Thyroid gland (tissue), 4 donors: ENCODE measurements at places on chromosomes 7 and 10. TPM values are rescaled to one million over a fixed set of nuclear protein-coding genes. Genes with fewer than 3 reads are reported as not detected.

DNA sequence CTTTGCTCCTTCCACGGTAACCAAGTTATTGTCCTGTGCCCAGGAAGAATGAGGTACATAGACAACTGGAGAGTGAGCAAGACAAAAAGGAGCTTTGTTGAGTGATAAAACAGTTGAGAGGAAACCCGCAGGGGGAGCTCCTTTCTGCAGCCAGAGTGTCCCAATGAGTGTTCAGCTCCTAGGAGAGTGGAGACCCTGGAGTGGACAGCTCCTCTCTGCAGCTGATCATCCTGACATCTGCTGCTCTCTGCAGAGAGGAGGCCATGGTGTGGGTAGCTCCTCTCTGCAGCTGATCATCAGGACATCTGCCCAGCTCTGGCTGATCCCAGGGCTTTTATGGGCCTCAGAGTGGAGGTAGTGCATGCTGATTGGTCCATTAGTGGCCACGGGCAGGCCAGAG lies 53.4 kb upstream of the PCDH15 start:
- H3K4me3 ChIP-seq: no peak overlapping the region
- H3K27ac ChIP-seq: no peak overlapping the region
- no peaks in the 10 kb centered on the region for H3K36me3 ChIP-seq
- DNase-seq: no peak

DNA sequence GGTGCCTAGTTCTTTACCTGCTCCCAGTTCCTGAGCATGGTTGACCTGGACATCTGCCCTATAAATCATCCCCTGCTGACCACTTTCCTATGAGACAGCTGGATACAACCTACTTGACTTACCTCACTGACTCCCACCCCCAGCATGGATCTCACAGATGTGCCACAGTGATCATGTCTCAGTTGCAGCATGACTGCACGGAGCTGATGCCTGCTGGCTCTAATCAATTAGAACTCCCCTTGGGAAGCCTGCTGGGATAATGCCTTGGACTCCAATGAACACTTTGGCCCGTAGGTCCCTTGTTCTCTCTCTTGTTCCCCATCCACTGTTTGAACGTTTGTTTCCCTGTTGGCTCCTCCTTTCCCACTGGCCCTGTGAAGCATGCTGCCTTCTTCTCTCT lies 271.2 kb upstream of the IGFBP3 start:
- H3K27me3 ChIP-seq: no peaks in the 10 kb centered on the region
- DNase-seq: no peak
- no peak overlapping the region for H3K4me3 ChIP-seq
- no peaks in the 10 kb centered on the region for H3K36me3 ChIP-seq

DNA sequence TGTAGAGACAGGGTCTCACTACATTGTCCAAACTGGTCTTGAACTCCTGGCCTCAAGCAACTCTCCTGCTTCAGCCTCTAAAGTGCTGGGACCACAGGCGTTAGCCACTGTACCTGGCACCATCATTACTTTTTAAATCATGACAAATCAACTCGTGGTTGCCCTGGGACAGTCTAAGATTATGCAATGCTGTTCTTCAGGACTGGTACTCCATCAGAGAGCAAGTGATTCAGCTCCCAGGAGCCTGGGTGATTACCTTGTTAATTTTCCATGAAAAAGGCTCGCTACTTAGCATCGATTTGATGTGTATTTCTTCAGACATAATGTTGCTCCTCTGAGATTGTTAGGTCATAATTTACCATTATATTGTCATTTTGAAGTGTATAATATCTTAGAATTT lies 158.9 kb upstream of the STEAP4 start:
- H3K4me3 ChIP-seq: no peak overlapping the region
- H3K4me1 ChIP-seq: no peaks in the 10 kb centered on the region
- no peaks in the 10 kb centered on the region for H3K36me3 ChIP-seq
- no peak overlapping the region for H3K27ac ChIP-seq
- H3K27me3 ChIP-seq: no peaks in the 10 kb centered on the region

- H3K4me1 ChIP-seq: no peaks in the 10 kb centered on the region
- H3K36me3 ChIP-seq: no peaks in the 10 kb centered on the region
- no peak for DNase-seq
Measured at GRCh38 chr10:90314718-90315117, 543.1 kb downstream of the HTR7 start.

DNA sequence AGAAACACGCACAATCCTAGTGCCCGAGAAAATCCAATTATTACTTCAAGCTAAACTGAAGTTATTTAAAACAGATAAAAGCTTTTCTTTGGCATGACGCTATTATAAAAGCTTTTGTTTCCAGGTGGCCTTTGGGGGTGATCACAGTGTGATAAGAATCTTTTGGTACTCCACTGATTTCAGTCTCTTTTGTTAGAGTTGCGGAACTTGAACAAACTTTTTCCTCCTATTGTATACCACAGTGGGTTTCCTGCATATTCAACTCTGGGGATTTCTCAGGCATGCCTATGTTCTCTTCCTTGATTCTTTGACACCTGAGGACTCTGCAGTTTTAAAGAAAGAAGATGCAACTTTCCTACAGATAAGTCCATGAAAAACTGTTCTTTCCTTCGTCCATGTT lies 99.7 kb upstream of the PITRM1 start:
- H3K4me3 ChIP-seq: no peak overlapping the region
- H3K4me1 ChIP-seq: no peaks in the 10 kb centered on the region
- DNase-seq: no peak

GRCh38 chr10:110457851-110458250 lies 39.9 kb upstream of the DUSP5 start:
- H3K27me3 ChIP-seq: no peaks in the 10 kb centered on the region
- no peak overlapping the region for H3K27ac ChIP-seq
- no peak for DNase-seq
- H3K4me1 ChIP-seq: peaks cover 46% of the 10 kb centered on the region
- H3K4me3 ChIP-seq: no peak overlapping the region

DNA sequence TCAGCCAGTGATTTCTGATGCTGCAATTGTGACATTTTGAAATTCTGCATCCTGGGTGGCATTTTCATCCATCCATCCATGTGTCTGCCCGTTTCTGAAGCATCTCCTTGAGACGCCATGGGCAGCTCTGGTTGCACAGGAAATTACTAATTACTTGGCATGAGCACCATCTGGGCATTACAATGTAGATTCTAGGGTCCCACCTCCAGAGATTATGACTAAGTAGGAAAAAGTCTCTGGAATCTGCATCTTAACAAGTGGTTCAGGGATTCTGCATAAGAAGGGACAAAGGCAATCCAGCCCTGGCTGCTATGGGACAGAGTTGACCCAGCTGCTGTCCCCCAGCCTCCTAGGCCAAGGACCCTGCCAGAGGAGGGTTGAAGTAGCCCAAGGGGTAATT lies 65.3 kb downstream of the CUZD1 start:
- no peak for DNase-seq
- no peak overlapping the region for H3K27ac ChIP-seq

GRCh38 chr10:11290156-11290890 lies 272.7 kb downstream of the CELF2 start:
- no peak for DNase-seq
- no peak overlapping the region for H3K27ac ChIP-seq
- H3K4me1 ChIP-seq: no peaks in the 10 kb centered on the region
- no peaks in the 10 kb centered on the region for H3K27me3 ChIP-seq

DNA sequence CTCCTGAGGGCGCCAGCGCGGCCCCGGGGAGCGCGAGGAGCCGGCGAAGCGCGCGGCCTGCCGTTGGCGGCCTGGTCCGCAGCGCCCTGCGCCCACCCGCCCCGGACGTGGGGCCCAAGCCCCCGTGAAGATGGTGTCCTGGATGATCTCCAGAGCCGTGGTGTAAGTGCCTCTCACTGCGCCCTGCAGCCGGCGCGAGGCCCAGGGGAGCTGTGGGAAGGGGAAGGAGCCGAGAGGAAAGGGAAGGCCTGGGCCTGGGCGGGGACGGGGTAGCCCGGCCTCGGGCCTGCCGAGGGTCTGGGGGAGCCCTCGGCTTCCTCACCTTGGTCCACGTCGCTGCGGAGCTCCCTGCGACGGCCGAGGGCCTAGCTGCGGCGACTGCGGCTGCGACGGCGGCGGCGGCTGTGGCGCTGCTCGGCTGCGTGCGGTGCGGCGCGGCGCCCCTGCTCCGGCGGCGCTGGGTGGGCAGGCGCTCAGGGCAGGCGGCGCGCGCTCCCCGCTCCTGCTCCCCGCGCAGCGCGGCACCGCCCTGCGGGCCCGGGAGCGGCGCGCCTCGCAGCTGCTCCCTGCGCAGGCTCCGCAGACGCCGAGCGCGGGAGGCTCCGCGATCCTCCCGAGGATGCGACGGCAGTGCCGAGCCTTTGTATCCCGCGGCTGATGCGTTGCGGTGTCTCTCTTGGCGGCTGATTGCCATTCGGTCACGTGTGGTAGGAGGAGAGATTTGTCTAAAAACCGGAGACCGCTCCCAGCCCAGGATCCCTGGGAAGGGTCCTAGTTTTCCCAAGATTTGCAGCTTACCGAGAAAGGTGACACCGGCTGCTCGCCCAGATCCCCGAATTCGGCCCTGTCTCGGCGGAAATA lies 445 bp downstream of the REEP3 start:
- H3K27me3 ChIP-seq: no peaks in the 10 kb centered on the region
- peak overlapping the region; percentile 98 for H3K27ac ChIP-seq
- peak; percentile 68 for DNase-seq
- H3K4me1 ChIP-seq: peaks cover 12% of the 10 kb centered on the region
- peak overlapping the region; percentile 69 for H3K4me3 ChIP-seq

DNA sequence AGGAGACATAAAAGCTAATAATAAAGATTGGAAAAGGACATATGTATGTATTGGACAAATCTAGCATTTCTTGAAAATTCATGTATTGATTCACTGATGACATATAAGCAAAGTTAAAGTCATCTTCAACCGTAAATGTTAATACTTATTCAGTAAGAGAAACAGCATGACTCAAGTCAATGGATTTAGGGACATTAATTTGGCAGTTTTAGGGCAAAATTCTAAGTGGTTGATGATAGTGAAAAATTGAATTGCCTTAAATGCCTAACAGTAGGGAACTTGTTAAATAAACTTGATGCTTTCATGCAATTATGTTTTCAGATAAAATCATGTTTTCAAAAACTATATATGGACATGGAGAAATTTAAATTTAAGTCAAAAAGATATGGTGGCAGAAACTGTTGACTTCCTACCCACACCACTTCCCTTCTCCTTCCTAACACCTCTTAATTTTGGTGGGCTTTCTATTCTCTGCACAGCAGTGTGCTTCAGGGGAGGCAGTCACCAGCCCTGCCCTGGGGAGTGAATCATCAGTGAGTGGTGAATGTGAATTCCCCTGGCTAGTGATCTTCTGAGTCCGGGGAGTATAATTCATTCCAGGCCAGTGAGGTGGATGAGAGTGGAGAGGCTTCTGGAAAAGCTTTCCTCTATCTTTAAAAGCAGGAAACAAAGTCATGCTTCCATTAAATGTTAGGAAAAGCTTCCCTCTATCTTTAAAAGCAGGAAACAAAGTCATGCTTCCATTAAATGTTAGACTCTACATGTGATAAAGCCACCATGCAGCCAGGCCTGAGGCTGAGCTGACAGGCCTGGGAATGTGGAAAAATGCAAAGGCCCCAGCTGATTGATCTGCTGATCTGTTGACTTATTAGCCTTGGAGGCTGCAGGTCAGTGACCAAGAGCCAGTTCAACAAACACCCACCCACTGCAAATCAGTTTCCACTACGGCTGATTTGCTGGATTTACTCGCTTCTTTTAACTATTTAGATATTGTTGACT lies 25.2 kb upstream of the ITGB1 start:
- no peak overlapping the region for H3K4me3 ChIP-seq
- H3K36me3 ChIP-seq: no peaks in the 10 kb centered on the region
- no peaks in the 10 kb centered on the region for H3K27me3 ChIP-seq
- DNase-seq: no peak

DNA sequence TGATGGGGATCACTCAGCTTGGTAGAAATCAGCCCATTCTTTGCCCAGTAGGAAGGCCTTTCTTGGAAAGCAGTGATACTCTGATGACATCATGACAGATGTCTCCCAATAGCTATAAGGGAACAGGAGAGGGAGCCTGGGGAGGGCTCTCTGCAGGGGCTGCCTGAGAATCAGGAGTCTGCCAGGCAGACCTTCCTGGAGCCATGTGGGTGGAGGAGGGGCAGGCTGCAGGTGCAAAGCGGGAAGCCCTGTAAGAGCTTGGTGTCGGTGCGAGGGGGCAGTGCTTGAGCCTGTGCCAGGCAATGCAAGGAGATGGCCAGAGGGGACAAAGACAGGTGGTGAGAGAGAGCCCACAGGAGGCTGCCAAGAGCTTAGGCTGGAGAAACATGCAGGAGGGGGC lies 5.0 kb upstream of the TNS3 start:
- H3K4me1 ChIP-seq: peaks cover 29% of the 10 kb centered on the region
- peak overlapping the region; percentile 46 for H3K27ac ChIP-seq
- no peak for DNase-seq
- H3K36me3 ChIP-seq: no peaks in the 10 kb centered on the region

DNA sequence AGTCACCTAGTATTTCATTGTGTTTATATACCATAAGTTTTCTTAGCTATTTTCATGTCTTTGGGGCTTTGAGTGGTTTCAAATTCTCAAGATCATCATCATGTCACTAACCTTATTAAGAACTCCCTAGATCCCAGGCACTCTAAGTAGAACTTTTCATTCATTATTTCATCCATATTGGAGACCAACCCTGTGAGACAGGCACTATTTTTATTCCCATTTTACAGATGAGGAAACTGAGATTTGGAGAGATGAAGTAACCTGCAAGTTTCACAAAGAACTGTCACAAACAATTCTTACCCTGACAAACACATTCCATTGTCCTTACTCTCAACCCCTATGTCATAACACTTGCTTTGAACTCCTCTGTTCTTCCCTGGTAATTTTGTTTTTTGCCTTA lies 13.8 kb upstream of the SND1 start:
- H3K36me3 ChIP-seq: no peaks in the 10 kb centered on the region
- no peak overlapping the region for H3K4me3 ChIP-seq
- no peak for DNase-seq
- no peak overlapping the region for H3K27ac ChIP-seq
- H3K27me3 ChIP-seq: no peaks in the 10 kb centered on the region

- DNase-seq: no peak
- H3K4me3 ChIP-seq: no peak overlapping the region
Measured at GRCh38 chr7:106178593-106179134, 66.6 kb upstream of the SYPL1 start.

- no peaks in the 10 kb centered on the region for H3K27me3 ChIP-seq
- no peaks in the 10 kb centered on the region for H3K4me1 ChIP-seq
- no peak overlapping the region for H3K27ac ChIP-seq
- H3K4me3 ChIP-seq: no peak overlapping the region
Measured at GRCh38 chr10:50997461-50997860, 76.8 kb upstream of the PRKG1 start.

GRCh38 chr10:131881104-131881880 lies 19.5 kb upstream of the PPP2R2D start:
- no peak overlapping the region for H3K4me3 ChIP-seq
- H3K36me3 ChIP-seq: no peaks in the 10 kb centered on the region
- no peak for DNase-seq
- no peaks in the 10 kb centered on the region for H3K27me3 ChIP-seq
- H3K27ac ChIP-seq: no peak overlapping the region
- H3K4me1 ChIP-seq: no peaks in the 10 kb centered on the region

AGR2 gene
- total RNA-seq: 2.6 TPM

ADK gene
- 64.4 TPM for total RNA-seq

STEAP2 gene
- total RNA-seq: 34.3 TPM

CLDN4 gene
- total RNA-seq: 208 TPM

RBP3 gene
- not detected for total RNA-seq

NPSR1 gene
- not detected for total RNA-seq
